ENCODE measurements at places on chromosomes 3 and 15.

- no peak for DNase-seq
Observed at GRCh38 chr15:86588413-86588812, 508.7 kb downstream of the AGBL1 start.

DNA sequence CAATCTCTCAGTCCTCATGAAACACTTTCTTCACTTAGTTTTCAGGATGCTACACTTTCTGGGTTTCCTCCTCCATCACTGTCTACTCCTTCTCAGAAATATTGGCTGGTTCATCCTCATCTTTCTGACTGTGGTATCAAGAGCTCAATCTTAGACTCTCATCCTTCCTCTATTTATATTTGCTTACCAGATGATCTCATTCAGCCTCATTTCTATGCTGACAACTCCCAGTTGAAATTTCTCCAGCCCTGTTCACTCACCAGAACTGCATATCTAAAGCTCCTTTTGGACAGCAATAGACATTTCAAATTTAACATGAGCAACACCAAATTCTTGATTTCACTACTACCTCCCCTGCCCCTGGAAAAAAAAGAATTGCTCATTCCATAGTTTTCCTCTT is 48.0 kb upstream of the FBN1 start:
- DNase-seq, result no peak

GRCh38 chr3:139636511-139636910 is 41.3 kb downstream of the NMNAT3 start:
- DNase-seq, result no peak

- no peak for DNase-seq
Observed at GRCh38 chr3:144777906-144778305, 806.3 kb downstream of the DIPK2A start.

DNA sequence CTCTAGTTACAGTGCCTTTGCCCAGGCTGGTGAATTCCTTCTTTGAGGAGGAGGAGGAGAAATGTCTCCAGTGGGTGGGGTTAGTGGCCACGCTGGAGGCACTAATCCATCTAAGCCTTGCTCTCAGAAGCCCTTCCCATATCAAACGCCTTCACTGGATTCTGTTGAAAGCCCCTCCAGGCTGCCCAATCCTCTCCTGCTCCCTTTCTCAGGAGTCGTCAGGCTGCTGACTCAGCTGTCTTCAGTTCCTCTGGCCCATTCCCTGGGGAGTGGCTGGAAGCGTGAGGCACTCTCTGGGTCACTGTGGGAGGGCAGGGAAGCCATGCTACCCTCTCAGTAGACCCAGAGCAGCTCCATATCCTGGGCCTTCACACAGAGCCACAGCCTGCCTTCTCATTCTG is 2.7 kb downstream of the AP2M1 start:
- DNase-seq, result no peak

- DNase-seq, result no peak
Observed at GRCh38 chr3:104523136-104523535, 843.6 kb upstream of the ALCAM start.

DNA sequence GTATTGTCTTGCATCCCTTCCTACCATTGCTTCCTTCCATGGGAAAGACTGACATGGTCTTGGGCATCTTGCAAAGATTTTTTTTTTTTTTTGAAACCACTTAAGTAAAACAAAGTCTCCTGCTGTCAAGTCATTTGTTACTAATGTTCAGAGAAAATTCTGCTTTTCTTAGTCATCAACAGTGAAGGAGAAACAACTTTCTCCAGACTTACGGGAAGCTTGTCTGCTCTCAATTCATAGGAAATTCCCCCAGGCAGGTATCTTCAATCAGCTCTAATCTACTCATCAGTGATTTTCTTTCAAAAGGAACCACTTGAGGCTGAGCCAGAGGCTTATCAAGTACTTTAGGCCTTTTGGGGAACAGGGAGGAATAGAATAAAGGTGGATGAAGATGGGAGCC is 15.9 kb upstream of the DRD3 start:
- no peak for DNase-seq

- DNase-seq, result no peak
Observed at GRCh38 chr3:23487015-23487414, 283.9 kb downstream of the UBE2E2 start.

DNA sequence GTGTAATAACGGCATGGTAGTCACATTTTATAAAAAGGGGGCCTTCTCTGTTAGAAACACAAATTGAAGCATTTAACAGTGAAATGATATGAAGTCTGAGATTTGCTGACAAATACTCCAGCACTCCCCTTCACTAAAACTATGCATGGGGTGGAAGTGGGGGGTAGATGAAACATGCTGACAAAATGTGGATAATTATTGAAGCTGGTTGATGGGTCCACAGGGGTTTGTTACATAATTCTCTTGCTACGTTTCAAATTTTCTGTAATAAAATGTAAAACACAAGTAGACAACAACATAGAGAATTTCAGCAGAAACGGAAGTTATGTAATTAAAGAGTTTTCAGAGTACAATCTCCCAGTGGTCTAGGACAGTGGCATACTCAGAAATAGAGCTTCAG is 37.0 kb downstream of the MCF2L2 start:
- no peak for DNase-seq

Measured in left hindlimb (tissue), 1 donor.